ENCODE measurements at places on chromosomes 6 and 20. TPM values are rescaled to one million over a fixed set of nuclear protein-coding genes. Genes with fewer than 3 reads are reported as not detected.

The DEF6 gene
- 27.3 TPM for total RNA-seq

- no peak for ATAC-seq
These were observed 308.6 kb downstream of the TAF4 start for GRCh38 chr20:61756966-61757677.

The KCNK5 gene
- 5.1 TPM for total RNA-seq

DNA sequence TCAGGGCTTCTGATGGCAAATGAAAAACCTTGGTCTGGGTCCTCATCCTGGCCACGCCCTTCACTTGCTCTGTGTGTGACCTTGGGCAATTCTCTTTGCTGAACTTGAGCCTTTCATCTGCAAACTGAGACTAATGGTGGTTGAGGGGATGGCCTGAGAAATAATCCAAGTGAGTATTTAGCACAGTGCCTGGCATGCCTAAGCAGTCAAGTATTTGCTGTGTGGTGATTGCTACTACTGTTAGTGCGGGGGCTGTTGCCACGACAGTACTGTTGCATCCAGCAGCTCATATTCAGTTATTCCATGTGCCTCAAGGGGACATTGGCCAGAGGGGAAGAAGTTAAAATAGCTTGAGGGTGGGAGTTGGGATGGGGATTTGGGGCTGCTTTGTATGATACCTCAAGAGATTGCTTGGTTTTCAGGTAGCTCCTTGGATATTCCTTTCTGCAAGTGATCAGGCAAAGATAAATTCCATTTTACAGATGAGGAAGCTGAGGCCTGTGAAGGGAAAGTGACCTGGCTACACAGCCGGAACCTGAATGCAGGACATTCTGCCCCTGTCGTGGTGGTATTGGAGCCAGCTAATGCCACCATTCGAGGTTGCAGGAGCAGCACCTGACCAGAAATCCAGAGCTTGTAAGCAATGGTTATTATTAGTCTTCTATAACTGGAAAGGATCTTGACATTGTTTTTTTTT is 45.1 kb upstream of the EPB41L1 start:
- no peak for ATAC-seq
